Activated CD8-positive, alpha-beta T cell treated with anti-CD3 and anti-CD28 coated beads for 36 hours (primary cell): ENCODE measurements at places on chromosomes 5 and 9. TPM values are rescaled to one million over a fixed set of nuclear protein-coding genes. Genes with fewer than 3 reads are reported as not detected.

- DNase-seq = peak; percentile 76
Observed at GRCh38 chr5:132464156-132464939, 26.2 kb downstream of the IRF1 start.

DNA sequence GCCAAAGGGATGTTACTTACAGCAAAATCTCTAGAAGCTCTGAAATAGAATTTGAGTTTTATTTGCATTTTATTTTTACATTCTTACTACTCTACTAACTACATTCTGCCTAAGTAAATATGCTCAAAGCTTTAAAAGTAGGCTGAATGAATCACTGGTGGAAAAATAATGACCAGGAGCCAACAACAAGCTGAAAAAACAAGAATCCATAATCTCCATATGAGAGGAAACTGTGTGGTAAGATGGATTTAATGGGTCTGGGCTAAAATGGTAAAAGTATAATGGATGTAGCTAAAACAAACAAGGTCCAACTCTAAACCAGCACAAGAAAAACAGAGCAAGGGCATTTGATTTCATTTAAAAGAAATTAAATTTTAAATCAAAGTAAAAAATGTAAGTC, 525.8 kb upstream of the FTMT start:
- no peak for DNase-seq

GRCh38 chr5:57832875-57833274, 350.3 kb upstream of the ACTBL2 start:
- DNase-seq = no peak

SLC36A3 gene
- not detected for total RNA-seq

IL7R gene
- total RNA-seq = 142 TPM

ARHGEF37 gene
- total RNA-seq = 1.1 TPM
